ENCODE measurements at places on chromosomes 16 and 17.
A peak's percentile ranks its signal among the peaks of the same experiment; 100 is the strongest.

DNA sequence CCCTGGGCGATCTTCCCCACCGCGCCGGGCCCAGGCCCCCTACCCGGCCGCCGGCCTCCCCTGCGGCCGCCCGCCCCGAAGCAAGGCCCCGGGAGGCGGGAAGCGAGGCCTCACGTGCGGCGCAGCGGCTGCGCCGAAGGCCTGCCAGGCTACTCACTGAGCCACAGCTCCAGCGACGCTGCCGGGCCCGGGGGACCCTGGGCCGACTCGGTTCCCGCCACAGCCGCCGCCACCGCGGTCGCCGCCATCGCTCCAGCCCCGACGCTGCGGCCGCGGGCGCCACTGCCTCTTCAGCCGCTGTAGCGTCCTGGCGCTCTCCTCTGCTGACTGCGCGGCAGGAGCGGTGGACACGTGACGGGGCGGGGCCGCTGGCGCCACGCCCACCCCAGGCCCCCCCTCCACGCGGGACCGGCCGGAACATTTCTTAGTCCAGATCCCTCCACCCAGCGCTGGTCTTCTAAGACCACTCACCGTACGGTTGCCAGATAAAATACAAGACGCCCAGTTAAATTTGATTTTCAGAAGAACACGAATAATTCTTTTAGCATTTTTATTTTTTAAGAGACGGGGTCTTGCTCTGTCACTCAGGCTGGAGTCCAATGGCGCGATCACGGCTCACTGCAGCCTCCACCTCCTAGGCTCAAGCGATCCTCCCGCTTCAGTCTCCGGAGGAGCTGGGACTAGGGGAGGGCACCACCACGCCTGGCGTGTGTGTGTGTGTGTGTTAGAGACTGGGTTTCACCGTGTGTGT lies at the start of gene GGA2:
TSS of gene GGA2 (minus strand) at position 331 of the 751 bp plus-strand sequence. CDS start at position 248, 83 bp downstream.
- DNase-seq: peak; percentile 70

GRCh38 chr17:17405673-17406072 lies 71.1 kb upstream of the MED9 start:
- no peak for DNase-seq

- peak; percentile 41 for DNase-seq
Observed at GRCh38 chr17:31156326-31156725, 61.5 kb downstream of the NF1 start.

- peak; percentile 95 for DNase-seq
Observed at GRCh38 chr17:75370286-75370915, 35.1 kb downstream of the GRB2 start.

DNA sequence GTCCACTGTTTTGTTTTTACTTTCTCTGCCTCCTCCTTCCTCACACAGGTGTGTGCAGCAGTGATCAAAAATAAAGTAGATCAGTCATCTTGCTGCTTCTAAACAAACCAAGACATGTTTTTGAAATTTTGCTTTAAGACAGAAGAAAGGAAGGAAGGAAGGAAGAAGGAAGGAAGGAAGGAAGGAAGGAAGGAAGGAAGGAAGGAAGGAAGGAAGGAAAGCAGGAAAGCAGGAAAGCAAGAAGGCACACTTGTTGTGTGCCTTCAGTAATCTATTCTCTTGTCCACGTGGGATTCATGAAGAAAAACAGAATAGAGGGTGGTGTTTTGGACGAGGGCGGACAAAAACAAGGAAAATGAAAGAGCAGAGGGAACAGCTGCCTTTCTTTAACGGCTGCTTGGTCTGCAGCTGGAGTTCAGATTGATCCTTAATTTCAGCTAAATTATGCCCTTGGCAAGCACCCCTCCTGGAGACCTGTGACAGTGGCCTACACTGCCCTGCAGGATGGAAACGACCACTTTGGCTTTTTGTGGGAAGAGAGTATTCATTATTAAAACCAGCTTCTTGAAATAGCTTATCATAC lies 188.5 kb upstream of the IRX3 start:
- DNase-seq: no peak

DNA sequence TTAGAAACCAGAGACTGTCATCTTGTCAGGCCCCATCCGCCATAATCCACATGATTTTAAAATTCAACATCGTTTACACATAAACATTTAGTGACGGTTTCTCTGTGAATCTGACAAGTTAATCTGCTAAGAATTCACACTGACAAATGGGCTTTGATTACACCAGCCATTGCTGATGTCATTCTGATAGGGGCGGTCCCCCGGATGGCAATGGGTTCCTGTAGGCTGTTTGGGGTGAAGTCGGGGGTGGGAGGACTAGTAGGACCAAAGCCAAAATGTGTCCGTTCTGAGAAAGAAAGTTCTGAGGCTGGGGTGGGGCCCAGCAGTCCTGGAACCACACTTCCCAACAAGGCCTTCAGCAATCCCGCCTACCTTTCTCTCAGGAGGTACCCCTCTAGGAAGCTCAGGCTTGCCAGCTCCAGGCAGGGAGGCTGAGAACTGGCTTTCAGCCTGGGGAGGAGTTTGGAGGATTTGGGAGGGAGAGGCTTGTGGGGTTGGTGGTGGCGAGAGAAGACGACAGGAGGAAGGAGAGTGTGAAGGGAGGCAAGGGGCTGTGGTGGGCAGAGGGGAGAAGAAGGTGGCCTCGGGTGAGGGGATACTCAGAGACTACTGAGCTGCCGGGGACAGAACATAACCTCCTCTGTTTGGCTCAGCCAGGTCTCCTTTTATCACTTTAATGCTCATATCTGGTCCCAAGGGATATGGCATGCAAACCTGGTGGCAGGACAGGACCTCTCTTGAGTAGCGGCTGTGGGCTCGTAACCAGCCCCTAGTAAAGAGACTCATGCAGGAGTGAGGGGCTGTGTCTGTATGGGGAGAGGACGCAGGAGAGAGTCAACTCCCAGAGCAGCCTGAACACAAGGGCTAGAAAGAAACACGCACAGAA lies 8.6 kb downstream of the HIC1 start:
- no peak for DNase-seq

GRCh38 chr17:47246120-47246519 lies 7.5 kb upstream of the ITGB3 start:
- DNase-seq: no peak

DNA sequence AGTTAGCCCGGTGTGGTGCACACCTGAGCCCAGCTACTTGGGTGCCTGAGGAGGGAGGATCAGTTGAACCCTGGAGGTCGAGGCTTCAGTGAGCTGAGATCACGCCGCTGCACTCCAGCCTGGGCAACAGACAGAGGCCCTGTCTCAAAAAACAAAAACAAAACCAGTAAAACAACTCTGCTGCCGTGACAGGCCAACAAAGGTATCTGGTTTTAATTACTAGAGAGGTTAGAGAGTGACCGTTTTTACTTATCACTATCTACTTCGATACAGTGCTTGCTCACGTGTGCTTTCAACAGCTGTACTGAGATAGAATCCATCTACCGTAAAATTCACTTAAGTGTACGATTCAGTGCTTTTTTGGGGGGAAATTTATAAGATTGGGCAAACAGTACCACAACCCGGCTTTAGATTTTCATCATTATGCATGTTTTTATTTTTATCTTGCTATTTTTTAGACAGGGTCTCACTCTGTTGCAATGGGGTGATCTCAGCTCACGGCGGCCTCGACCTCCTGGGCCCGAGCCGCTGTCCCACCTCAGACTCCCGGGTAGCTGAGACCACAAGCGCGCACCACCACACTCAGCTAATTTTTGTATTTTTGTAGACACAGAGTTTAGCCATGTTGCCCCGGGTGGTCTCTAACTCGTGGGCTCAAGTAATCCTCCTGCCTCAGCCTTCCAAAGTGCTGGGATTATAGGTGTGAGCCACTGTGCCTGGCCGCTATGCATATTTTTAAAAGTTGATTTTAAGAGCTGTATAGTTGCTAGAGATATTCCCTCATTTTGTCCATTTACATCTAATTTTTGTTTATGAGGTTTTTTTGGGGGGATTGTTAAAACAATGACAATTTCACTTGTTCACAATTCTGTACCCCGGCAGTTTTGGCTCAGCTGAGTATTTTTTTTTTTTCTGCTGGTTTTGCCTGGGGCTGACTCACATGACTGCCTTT lies 30.9 kb downstream of the SERPINF1 start:
- no peak for DNase-seq

DNA sequence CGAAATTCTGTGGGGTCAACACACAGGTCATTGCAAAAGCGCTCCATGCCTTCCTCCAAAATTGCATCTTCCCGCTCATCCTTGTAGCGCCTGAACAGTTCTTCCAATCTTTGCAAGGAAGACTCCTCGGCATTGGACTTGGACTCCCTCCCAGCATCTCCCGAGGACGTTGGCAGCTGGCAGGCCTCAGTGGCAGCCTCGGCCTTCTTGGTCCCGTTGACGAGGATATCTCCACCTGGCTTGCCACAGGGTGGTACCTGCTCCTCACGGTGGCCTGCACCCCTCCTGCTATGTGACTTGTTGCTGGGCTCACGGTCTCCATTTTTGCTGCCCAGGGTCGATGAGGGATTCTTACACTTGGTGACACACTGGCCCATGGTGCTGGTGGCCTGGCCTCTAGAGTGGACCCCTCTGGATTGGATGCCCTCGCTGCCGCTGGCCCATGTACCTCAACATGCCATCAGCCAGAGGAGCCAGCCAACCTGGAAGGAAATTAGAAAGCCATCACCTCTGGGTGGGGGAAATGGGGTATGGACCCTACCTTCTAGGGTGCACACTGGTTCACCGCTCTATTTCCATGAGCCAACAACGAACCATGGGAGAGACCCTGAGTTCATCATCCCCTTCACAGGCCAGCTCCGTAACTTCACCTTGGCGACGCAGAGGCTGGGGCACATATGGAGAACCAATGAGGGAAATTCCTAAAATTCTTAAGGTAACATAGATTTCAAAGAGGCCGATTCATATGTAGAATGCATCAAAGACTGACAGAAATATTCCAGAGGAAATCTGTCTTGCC lies 37.8 kb downstream of the DCUN1D3 start:
- no peak for DNase-seq

GRCh38 chr16:84075376-84075775 lies 32.8 kb upstream of the SLC38A8 start:
- DNase-seq: no peak

GRCh38 chr16:71711789-71712188 lies 12.7 kb downstream of the PHLPP2 start:
- no peak for DNase-seq

GRCh38 chr16:54286366-54287130 lies at the start of gene IRX3:
IRX3 (minus strand) TSS chr16:54286787; CDS start chr16:54286050, 737 bp downstream.
- DNase-seq: peak; percentile 98

GRCh38 chr17:48211011-48211410 lies 103.4 kb downstream of the SNX11 start:
- no peak for DNase-seq

- DNase-seq: no peak
Observed at GRCh38 chr17:66782851-66783250, 52.1 kb upstream of the CACNG5 start.

- no peak for DNase-seq
Observed at GRCh38 chr16:89095491-89095951, 1.9 kb downstream of the ACSF3 start.
